Stimulated activated CD4-positive, alpha-beta T cell treated with anti-CD3 and anti-CD28 coated beads, Interleukin-4, amount 100 ng/mL, for 4 hours (primary cell): ENCODE measurements at places on chromosomes 4 and X.

GRCh38 chr4:98522062-98522461 lies 136.3 kb downstream of the TSPAN5 start:
- no peak for DNase-seq

GRCh38 chrX:111869639-111870034 lies 6.3 kb upstream of the TRPC5OS start:
- DNase-seq, result no peak

- DNase-seq, result no peak
These were observed 17.0 kb upstream of the TMEM144 start for GRCh38 chr4:158193171-158193749.

- DNase-seq, result no peak
These were observed 9.9 kb downstream of the YIPF6 start for GRCh38 chrX:68508799-68509198.

GRCh38 chr4:187178587-187178986 lies 454.9 kb upstream of the FAT1 start:
- no peak for DNase-seq

DNA sequence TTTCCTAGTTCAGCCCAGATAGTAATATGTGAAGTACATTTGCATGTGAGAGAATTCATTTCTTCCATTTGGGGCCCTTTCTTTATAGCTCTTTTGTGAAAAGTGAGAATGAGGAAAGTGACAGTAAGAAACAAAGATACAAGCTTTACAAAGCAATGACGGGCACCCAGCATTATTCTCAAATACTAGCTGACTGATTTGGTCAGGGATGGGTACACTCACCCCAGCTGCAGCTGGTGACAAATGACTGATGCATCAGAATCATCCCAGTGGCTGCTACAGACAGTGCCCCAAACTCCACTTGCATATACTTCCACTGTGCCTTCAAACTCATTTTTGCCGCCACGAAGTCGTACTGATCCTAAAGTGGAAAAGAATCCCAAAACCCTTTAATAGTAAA lies 14.8 kb downstream of the PRSS12 start:
- DNase-seq, result no peak

- DNase-seq, result no peak
These were observed 31.2 kb downstream of the PRDM8 start for GRCh38 chr4:80228460-80228859.

DNA sequence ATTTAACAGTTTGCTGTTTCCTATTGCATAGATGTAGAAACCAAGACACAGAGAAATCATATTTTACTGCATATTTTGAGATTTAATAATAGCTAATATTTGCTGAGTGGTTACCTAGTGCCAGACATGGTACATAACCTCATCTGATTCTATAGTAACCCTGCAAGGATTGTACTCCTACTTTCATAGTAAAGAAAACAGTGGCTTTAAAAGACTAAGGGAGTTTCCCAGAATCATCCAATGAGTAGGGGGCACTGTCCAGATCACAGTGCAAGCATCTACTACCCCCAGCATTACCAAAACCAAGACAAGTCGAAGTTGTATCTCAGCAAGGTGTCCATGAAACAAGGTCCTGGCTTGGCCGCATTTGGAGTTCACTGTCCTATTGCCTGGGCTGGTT lies 224.5 kb upstream of the TENM3 start:
- no peak for DNase-seq

DNA sequence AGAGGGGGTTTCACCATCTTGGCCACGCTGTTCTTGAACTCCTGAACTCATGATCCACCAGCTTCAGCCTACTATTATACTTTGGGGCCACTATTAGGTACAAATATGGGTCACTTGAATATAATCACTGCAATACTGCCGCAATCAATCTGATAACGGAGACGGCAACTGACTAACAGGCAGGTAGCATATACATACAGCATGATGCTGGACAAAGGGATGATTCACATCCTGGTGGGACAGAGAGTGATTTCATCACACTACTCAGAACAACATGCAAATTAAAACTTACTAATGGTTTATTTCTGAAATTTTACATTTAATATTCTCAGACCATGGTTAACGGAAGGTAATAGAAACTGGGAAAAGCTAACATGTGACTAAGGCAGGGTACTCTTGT lies 10.9 kb downstream of the LRBA start:
- no peak for DNase-seq

- DNase-seq, result no peak
These were observed 19.9 kb upstream of the KLHL8 start for GRCh38 chr4:87240341-87240740.

GRCh38 chr4:88144048-88144447 lies 14.4 kb downstream of the ABCG2 start:
- no peak for DNase-seq

- DNase-seq, result no peak
These were observed 85.5 kb downstream of the USP46 start for GRCh38 chr4:52573551-52573950.

DNA sequence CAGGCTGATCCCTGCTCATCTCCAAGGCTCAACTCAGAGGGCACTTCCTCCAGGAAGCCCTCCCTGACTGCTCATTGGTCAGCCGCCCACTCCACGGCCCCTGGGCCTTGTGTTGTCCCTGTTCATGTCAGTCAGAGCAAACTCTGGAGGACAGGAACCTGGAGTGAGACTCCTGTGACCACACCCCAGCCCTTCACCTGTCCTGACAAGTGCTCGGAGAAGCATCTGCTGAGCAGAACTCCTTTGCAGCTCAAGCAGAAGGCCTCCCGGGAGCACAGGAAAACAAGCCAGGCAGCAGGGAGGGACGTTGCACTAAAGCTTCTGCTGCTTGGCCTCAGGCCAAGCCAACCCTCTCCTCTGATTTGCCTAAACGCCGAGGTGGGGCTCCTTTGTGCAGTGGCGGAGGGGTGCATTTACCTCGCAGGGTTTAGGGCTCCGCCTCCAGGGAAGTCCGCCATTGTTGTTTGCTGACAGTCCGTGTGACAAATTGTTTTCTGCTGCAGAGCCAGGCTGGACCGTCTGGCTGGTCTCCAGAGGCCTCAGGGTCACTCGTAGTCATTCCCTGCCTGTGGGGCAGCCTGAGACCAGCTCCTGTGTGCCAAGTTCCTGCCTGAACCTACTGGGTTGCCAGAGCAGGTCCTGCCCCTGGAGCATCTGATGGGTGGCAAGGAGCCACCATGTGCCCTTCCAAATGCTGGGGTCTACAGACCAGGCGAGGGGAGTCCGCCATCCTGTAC lies 61.8 kb downstream of the C4orf50 start:
- no peak for DNase-seq

DNA sequence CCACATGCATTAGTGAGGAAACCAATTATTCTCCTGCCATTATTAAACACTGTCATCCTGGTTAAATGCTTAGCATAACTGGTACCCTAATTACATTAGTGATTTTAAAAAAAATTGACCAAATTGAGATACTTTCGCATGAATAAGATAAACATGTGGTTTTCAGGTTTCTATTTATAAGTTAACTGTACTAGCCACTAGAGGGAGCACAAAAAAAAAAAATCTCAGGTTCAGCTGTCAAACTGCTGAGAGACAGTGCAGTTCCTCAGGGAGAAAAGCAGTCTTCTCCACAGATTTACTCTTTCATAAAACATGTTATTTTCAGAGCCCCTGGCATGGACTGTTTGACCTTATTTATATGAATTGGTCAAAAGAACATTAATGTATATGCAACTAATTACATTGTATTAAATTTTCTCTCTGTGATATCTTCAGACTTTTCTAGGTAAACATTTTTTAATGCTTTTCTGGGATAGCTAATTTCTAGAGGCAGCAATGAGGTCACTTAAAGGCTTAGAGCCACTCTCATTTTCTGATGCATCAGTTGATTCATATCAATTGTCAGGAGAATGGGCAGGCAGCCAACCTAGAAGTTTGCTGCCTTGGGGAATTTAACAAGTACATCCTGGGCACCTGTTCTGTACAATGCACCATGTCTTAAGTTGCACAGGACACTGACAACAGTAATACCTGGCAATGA lies 167.5 kb downstream of the CDS1 start:
- no peak for DNase-seq
